Left lobe of liver (tissue), 2 donors: ENCODE measurements at places on chromosomes 3 and 15.

GRCh38 chr3:195208631-195209030 is 62.3 kb downstream of the XXYLT1 start:
- DNase-seq: no peak

DNA sequence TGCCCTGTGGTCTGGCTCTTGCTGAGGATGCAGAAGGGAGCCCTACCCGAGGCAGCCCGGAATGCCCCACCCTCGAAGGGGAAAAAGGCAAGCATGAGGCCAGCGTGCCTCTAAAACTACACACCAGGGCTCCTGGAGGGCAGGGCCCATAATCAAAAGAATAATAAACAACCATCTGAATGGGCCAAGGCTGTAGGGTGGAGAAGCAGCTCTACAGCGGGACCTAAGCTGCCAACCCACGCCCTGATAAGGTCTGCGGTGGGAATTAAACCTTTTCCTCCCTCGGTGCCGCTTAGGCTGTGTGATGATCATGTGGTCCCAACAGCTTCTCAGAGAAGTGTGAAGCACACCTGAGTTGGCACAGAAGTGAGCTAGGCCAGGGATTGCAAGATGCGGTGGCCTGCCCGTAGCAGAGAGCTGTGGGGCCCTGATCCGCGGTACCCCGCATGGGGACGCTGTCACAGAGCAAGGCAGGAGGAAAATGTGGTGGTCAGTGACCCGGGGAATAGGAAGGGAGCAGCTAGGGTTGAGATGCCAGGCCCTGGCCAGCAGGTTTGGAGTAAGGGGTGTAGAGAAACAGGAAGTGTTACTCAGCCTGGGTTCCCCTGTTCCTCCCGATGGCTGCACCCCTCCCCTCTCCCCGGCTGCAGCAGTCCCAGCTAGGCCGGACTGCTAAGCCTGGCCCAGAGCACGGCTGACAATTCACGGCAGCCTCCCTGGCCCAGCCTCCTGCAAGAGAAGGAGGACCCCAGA is 1.1 kb upstream of the C15orf62 start:
- no peak for DNase-seq

DNA sequence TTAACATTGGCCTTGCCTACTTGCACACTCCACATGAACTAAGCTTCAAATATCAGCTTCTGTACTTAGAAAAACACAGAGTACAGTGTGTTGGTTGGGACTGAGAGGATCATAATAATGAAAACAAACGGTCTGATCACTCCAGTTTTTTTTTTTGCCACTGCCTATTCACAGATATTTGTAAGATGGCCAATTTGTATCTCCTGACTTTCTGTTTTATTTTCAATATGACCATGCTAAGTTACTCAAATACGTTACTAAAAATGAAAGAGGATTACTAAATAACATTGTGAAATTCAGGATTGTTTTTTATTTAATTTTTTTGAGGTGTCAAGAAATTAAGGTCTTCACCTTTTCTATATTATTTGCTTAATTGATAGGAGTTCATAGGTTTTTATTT is 595.1 kb downstream of the TUSC7 start:
- DNase-seq: no peak

GRCh38 chr3:64865839-64866570 is 178.2 kb upstream of the ADAMTS9 start:
- DNase-seq: no peak

- DNase-seq: no peak
Observed at GRCh38 chr3:84724877-84725276, 233.9 kb upstream of the CADM2 start.
